ENCODE measurements at places on chromosomes 11 and 22.
A peak's percentile ranks its signal among the peaks of the same experiment; 100 is the strongest.

- no peak for DNase-seq
Observed at GRCh38 chr11:92707173-92707619, 262.3 kb upstream of the MTNR1B start.

DNA sequence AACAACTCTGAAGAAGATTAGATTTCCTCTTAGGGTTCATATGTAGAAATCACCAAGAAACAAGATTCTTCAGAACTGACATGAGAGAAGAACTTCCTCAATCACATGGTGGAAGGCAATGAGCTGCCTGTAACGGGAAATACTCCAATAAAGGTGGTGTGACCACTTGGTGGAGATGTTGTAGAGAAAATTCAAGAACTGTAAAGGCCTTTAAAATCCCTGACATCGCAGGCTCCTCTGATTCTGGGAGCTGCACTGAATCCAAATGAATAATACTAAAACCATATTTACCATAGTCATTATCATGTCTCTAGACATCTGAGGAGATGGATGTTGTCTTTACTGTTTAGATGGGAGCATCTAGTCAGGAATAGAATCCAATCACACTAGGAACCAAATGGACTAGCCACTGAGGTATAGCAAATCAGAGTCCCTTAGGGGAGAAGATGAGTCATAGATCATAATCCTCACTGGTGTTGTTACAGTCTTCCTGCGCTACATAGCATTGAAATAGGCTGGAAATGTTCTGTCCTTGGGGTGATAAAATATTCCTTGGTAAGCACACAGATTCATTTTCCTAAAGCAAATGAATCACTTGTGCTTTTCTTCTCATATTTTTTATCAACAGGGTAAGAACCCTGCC is 321.6 kb upstream of the TENM4 start:
- no peak for DNase-seq

DNA sequence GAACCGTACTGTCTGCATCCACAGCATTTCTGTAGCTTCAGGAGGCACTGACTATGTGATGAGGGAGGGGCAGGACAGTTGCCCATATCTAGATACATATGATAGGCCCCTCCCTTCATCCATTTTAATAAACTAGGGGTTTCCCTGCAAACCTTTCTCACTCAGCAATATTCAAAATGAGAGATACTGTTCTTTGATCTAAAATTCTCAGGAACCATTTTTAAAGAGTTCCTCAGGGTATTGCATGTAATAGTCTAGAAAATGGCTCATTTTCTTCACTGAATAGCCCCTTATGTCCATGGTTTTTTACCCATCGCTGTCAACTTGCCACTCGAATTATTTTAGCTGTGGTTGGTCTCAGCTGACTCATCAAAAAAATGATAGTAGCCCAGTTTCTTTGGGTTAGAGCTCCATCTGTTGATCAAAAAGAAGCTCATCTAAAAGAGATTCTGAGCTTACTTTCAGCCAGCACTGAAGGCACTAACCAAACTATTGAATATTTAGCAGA is 37.0 kb upstream of the DNAJB7 start:
- DNase-seq = peak; percentile 41

- DNase-seq = no peak
Observed at GRCh38 chr11:131614631-131615030, 244.2 kb downstream of the NTM start.

DNA sequence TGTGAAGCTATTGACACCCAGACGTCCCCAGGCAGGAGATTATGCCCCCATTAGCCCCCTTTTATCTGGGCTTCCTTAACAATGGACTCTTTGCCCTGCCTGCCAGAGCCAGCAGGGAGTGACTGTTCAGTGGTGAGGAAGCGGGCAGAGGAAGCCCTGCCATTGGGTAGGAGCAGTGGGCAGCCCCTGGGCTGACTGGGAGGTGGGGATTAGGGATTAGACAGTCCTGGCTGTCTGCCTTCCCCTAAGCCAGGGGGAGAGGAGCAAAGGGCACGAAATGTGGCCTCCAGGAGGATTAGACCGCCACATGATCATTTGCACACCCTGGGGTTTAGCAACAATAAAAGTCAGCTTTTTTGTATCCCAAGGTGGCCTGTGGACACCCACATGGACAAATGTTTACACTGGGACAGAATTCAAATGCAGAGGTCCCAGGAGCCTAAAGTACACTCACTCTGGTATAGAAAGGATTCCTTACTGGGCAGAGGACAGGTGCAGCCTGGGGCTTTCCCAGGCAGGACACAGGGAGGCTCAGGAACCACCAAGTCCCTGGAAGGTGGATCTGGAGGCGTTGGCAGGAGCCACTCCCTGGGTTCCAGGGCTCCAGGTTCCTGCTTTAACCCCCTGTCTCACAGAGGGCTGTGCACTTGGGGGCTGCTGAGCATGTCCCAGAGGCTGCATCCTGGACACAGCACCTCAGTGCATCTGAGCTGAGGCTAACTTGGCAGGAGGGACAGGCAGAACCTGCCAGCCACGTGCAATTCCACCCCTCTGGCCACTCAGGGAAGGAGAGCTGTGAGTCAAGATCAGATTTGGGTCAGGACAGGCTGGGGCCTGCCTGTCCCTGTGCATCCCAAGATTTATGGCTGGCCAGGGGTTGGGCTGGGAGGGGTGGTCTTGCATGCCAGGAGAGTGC is 2.1 kb downstream of the PNPLA3 start:
- DNase-seq = no peak

DNA sequence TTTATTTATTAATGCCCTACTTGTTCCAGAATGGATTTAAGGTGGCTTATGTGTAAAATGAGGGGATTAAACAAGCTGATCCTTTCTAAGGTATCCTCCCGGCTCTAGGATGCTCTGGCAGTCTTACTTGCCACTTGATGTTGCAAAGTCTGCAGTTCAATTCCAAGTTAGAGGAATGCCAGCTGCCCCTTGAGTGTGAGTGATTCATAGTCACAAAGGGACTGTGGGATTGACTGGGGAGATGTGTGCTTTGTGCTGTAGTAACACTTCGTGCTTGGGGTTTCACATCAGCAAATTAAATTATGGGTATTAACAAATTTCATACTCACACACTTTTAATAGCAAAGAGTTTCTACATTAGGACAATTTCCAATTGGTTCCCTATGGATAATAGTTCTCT is 550.8 kb upstream of the CADM1 start:
- DNase-seq = no peak

- peak; percentile 94 for DNase-seq
Observed at GRCh38 chr11:85823816-85824215, 12.9 kb upstream of the SYTL2 start.

- DNase-seq = no peak
Observed at GRCh38 chr22:44419429-44419828, 78.6 kb downstream of the RTL6 start.

DNA sequence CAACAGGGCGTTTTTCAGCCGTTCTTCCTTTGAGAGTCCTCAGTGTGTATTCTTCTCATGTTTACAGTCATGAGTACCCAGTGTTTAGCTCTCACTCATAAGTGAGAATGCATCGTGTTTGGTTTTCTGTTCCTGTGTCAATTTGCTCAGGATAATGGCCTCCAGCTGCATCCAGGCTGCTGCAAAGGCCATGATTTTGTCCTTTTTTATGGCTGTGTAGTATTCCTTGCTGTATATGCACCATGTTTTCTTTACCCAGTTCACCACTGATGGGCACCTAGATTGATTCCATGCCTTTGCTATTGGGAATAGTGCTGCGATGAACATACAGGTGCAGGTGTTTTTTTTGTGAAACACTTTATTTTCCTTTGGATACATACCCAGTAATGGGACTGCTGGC is 23.5 kb downstream of the B3GAT1 start:
- DNase-seq = no peak

- DNase-seq = no peak
Observed at GRCh38 chr22:35656284-35656752, 8.1 kb downstream of the APOL6 start.

- no peak for DNase-seq
Observed at GRCh38 chr11:19185036-19185435, 16.7 kb downstream of the CSRP3 start.

- DNase-seq = no peak
Observed at GRCh38 chr11:116792869-116793771, 1.4 kb upstream of the APOA5 start.

- no peak for DNase-seq
Observed at GRCh38 chr11:11141065-11141464, 212.0 kb downstream of the CSNK2A3 start.

DNA sequence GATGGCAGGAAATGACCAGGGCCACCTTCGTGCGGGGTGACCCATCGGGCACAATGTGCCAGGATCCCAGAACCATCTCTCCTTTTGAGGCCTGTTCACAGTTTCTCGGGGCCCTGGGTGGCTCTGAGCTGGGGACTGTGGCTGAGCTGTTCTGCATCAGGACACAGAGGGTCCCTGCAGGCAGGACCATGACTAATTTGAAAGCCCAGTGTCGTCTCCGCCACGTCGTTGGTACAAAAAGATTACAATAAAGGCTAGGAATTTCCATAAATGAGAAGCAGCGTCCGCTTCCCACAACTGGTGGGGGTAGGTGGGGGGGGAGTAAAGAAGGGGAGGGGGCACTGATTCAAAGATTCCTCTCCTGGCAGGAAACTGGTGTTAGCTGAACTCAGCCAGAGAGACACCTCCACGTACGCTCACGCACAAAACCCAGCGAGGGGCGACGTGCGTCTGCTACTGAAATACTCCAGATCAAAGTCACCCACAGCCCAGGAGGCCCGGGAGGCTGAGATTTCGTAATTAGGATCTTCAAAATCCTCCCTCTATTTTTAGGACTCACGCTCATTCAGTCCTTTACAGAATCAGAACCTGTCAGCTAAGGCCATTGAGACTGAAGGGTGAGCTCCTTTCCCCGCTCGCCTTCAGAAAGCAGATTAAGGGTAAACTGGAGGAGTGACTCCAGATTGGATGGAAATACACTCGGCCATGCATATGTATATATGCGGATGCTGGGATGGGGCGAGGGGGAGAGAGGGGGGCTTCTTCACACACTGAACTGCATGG is 11.0 kb downstream of the MN1 start:
- no peak for DNase-seq

- DNase-seq = no peak
Observed at GRCh38 chr22:30607300-30607930, 441 bp downstream of the TCN2 start.

DNA sequence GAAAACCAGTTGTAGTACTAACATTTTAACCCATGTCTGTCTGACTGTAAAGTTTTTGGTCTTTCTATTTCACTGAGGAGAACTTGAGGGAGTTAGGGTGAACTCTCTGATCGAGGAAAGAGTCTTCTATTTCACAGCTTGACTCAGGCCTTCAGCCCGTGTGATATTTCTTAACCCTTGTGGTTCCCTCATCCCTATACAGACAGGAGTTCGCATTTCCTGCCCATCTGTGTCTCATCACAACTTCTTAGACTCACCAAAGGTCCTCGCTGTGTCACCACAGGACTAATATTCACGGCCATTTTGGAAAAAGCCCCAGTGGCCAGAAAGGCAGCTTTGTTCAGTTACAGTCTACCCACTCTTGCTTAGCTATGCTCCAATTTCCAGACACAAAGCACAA is 172.8 kb downstream of the FAM181B start:
- DNase-seq = no peak

- no peak for DNase-seq
Observed at GRCh38 chr22:29587938-29588699, 7.2 kb upstream of the NIPSNAP1 start.

- no peak for DNase-seq
Observed at GRCh38 chr22:49503896-49504521, 323.7 kb downstream of the BRD1 start.

- no peak for DNase-seq
Observed at GRCh38 chr11:118152552-118153471, at the start of gene SCN4B. Gene SCN4B, minus strand, starts transcription at chr11:118152823. Its CDS starts 150 bp downstream, at chr11:118152673.

- DNase-seq = no peak
Observed at GRCh38 chr11:70296681-70297080, 26.2 kb downstream of the PPFIA1 start.

DNA sequence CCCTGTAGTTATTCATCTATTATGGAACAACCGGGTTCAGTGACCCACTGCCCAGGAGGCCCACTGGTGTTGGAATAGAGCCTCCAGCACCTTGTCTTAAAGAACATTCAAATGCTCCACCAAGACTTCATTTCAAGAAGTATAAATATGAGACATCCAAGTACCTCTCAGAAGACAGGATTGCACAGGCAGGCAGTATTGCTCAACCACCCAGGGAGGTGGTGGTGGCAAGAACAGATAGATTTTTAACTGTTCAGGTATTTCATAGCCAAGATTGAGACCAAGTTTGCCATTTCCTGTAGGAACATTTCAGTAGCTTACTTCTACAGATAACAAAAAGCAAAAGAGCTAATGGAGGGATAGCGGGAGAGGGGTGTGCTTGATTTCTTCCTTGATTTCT is 78.7 kb downstream of the COMMD9 start:
- DNase-seq = no peak

- DNase-seq = peak; percentile 78
Observed at GRCh38 chr11:14907411-14908213, 15.6 kb upstream of the CYP2R1 start.

All from CD4-positive, alpha-beta memory T cell (primary cell).